Stimulated activated CD8-positive, alpha-beta memory T cell treated with anti-CD3 and anti-CD28 coated beads, Interleukin-7, amount 100 ng/mL, for 4 hours (primary cell): ENCODE measurements at places on chromosomes 2 and 18.

DNA sequence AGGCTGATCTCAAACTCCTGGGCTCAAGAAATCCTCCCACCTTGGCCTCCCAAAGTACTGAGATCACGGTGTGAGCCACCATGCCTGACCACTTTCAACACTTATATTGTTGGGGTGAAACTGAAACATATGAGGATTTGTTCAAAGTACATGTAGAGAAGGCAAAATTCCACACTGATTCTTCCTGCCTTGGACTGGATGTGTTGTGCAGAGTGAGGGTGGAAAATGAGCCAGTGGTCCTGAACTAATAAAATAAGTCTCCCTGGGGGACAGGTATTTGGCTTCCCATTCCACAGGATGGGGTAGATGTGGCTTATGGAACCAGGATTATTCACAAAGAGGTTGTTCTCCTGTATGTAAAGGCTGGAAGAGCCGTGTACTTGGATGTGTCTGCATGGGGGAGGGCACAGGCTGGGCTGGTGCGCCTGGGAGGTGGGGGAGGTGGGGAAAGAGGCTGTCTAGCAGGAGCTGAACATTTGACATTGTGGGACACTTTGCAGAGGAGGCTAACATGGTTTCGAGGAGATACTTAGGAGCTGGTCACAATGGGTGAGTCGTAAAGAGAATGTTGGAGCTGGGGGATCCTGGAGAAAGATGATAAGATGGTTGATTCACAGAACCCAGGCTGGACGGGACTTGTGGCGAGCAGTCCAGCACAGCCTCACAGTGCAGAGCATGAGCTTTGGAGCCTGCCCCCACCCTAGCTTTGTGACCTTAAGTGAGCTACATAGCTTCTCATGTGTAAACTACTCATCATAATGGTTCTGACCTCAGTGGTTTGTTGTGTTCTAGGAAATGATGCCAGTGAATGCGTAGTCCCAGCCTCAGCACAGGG lies at the start of gene TXNDC2:
TXNDC2 (plus strand) TSS at position 804 of the 835 bp plus-strand sequence. CDS start 708 bp downstream, outside the sequence.
- DNase-seq: no peak

GRCh38 chr2:853203-853870 lies 97.3 kb upstream of the SNTG2 start:
- no peak for DNase-seq

DNA sequence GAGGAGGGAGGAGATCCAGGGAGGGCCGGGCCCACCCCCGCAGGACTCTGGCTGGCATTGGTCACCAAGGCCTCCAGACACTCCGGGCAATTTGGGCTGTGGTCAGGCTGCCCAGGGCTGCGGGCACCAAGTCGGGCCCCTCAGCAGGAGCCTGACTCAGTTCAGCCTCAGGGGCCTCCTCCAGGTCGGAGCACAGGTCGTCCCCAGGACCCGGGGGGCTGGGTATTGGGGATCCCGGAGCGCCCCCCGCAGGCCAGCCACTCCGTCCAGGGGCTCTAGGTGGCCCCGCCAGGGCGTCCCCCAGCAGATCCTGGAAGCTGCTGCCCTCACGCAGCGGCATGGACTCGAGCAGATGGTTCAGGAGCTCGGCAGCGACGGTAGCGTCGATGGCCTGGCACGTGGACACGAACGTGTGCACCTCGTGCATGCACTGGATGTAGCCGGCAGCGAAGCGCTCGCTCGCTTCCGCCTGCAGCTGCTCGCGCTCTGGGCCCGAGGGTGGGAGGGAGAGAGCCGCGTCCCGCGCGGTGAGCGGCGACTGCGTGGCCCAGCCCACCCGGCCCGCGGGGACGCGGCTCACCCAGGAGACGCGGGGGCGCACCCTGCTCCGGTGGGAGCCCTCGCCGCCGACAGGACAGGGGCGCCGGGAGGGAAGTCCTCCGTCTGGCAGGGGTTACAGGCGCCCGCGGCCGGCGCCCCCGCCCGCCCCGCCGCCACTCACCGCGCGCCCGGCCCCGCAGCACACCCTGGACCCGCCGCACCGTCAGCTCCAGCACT lies 884 bp downstream of the HES6 start:
- no peak for DNase-seq

GRCh38 chr2:66460031-66460430 lies 25.1 kb downstream of the MEIS1 start:
- DNase-seq: no peak

- no peak for DNase-seq
Observed at GRCh38 chr2:53353135-53354114, 414.2 kb upstream of the CHAC2 start.

- DNase-seq: no peak
Observed at GRCh38 chr2:120660771-120661459, 74.8 kb upstream of the GLI2 start.

- no peak for DNase-seq
Observed at GRCh38 chr2:72106978-72107377, 40.7 kb downstream of the CYP26B1 start.

- no peak for DNase-seq
Observed at GRCh38 chr2:162992828-162993227, 154.3 kb upstream of the KCNH7 start.

GRCh38 chr18:10847408-10847790 lies 302.0 kb downstream of the PIEZO2 start:
- DNase-seq: no peak

- DNase-seq: no peak
Observed at GRCh38 chr18:39191931-39192330, 1626.3 kb upstream of the CELF4 start.

DNA sequence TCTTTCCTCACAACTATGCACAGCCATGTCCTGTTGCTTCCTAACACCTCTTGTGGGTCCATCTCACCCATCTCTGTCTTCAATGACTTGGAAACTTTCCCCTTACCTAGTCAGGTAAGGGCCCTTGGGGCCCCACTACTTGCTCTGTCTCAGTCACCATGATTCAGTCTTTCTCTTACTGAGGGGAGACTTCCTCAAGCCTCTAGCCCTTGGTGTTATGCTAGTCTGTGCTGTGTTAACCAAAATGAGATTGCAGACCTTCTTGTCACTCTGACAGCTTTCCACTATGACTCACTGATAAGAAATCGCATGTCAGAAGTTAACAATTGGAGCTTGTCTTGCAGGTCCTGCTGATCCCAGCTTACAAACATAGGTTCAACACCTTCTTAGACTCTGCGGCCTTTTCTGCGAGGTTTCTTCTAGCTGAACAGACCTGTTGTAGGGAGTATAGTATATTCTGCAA lies 65.3 kb downstream of the WDR75 start:
- DNase-seq: no peak

- DNase-seq: no peak
Observed at GRCh38 chr2:80473069-80473468, 168.5 kb upstream of the LRRTM1 start.

GRCh38 chr2:106703161-106703560 lies 182.8 kb downstream of the ST6GAL2 start:
- DNase-seq: no peak

DNA sequence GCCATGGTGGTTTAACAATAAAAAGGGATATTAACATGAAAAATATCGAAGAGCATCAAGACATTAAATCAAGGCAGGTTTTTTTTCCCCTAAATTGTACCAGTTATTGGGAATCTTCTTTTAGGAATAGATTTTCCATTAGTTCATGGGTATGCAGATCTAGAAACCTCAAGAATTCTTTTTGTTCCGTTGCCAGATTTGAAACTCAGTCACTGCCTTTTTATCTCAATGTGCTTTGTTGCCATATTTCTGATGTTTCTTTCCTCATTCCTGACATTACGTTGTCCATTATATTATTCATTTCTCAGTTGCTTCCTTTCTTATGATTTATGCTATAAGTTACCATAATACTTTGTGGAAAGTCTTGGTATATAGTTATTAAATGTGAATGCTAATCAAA lies 162.2 kb downstream of the CD226 start:
- no peak for DNase-seq
